GM23248 (cell line): ENCODE measurements at places on chromosomes 6 and 20.

DNA sequence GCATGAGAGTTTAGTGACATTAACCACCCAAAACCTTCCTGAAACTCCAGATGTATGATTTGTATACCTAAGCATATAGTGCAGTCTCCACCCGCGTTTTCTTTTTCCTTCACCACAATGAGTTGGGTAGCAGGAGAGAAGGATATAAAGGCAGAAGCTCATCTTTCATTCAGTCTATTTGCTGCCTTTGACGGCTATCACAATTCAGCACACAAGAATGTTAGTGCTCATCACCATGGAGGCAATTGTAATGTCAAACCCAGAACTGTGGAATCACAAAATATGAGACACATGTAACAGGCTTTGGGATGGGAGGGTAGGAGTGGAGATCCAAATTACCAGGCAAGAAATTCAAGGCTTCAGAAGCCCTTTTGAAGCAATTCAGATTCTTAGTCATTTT lies 17.6 kb downstream of the ZHX3 start:
- peak; percentile 74 for DNase-seq

GRCh38 chr20:54608039-54608745 lies 132.8 kb downstream of the DOK5 start:
- no peak for DNase-seq

DNA sequence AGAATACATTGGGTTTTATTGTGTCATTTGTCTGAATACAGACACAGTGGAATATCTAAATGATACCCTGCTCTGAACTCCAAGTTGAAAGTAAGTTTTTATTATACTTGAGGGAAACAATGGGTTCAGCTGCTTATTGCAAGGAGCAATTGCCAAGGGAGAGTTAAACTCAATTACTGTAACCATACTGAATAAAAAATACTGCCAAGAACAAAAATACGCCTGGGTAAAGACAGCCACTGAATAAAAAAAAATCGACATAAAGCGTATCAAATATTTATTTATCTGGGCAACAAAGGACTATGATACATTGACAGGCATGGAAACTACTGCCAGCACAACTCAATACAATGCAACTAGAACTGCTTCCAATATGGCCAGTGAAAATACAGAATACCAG lies 18.1 kb downstream of the TFAP2A start:
- no peak for DNase-seq

DNA sequence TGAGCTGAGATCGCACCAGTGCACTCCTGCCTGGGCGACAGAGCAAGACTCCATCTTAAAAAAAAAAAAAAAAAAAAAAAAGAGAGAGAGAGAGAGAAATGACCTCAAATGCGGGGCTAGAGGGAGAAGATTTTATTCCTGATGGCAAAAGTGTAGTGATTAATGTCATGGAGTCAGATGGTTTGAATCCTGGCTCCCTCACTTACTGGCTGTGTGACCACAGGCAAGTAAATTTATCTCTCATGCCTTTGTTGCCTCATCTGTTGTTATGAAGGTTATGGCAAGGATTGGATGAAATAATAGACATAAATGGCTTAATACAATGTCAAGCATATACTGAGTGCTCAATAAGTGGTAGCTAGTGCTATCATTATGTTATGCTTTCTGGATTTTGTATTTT lies 29.3 kb downstream of the RIN2 start:
- DNase-seq: no peak
